SIG-M5 (cell line): ENCODE measurements at places on chromosomes 5 and 9.

DNA sequence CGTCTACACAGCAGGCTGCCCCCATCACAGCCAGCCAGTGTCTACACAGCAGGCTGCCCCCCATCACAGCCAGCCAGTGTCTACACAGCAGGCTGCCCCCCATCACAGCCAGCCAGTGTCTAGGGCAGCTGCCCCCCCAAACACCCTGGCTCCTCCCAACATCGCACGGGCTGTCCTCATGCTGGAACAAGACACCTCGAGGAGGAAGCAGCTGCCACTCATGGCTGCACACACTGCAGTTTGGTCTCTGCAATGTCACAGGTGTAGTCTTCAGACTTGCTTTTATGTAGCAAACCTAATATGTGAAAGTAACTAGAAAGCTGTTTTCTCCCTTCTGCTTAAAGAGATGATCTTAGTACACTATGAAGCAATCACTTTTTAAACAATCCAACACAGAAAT, 9.7 kb downstream of the LRRC14B start:
- no peak for DNase-seq

GRCh38 chr9:107922260-107922659, 432.7 kb upstream of the KLF4 start:
- no peak for DNase-seq

DNA sequence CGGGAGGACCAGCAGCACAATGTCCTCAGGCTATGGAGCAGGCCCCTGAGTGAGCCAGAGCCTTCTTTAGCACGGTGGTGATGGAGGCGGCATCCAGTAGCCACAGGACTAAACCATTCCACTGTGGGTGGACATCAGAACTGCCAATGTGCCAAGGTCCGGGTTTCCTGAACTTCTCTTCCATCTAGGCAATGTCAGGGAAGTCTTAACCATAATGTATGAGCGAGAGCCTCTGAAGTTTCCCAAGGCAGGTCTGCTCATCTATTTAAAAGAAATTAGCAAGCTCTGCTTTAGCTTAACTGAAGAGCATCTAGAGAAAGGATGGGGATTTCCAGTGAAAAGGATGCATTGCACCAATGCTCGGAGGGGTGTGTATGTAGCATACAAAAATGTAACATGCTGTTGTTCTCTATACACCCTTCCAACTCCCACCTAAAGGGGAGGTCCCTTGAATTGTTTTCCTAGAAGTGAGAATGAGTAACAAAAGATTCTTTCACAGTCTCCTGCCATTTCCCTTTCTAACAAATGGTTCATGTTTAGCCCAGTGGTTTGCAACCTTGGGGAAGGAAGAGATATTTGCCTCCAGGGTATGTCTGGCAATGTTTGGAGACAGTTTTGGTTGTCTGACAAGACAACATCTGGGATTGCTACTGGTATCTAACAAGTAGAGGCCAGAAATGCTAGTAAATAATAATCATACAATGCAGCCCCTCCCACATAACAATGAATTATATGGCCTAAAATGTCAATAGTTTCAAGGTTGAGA, 6.1 kb upstream of the RXFP3 start:
- DNase-seq: no peak

- no peak for DNase-seq
Observed at GRCh38 chr5:56405116-56405908, 172.2 kb upstream of the ANKRD55 start.

DNA sequence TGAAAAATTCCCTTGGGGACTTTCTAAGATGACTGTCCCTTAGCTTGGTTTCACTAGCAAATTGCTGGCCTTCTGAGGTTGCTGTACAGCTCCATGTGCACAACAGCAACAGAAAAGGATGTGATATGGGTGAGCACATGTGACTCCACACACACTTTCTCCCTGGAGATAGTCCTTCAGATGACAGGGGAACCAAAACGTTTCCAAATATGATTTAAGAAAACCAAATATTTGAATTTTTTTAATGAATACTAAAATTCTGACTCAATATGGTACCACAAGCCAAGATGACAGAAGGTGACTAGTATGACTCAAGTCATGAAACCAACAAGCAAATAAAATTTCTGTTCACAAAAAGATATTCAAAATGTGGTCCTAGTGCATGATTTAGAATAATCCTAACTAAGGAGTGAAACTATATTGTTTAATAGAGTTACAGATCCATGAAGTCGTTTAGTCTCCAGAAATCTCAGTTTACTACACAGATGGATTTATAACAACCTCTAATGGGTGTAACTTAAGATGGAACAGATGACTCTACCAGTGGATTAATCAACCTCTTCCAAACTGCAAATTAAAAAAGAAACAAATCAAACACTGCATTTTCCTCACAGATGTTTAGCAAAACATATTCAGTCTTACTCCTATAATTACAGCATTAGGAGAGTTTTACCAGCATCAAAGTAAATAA, 144.8 kb upstream of the PIK3R1 start:
- DNase-seq: no peak

GRCh38 chr5:131974622-131974955, 29.1 kb upstream of the MEIKIN start:
- DNase-seq: no peak

- no peak for DNase-seq
Observed at GRCh38 chr5:113133211-113133975, 156.8 kb downstream of the DCP2 start.

DNA sequence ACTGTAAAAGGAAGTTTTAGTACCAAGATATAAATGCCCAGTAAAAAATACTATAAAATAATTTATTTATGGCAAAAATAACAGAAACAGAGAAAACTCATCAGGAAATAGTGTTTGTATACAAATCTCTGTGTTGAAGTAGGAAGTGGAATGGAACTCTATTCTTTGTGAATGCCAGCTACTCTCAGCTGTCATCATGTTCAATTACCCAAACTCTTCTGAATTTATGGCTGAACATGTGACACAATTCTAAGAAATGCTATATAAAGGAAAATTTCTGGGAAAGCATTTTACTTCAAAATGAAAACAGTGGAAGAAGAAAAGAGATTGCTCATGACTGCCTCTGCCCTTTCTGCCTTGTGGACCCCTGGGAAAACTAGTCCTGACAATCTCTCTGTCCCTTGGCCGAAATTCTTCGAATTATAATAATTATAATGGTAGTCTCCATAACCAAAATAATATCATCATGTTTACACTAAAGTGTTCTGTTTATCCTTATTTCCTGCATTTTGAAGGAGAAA, 522.3 kb upstream of the ST8SIA4 start:
- DNase-seq: no peak

- DNase-seq: no peak
Observed at GRCh38 chr9:126475933-126476555, 137.7 kb upstream of the LMX1B start.

GRCh38 chr5:115084246-115084793, 85.4 kb downstream of the TRIM36 start:
- no peak for DNase-seq

GRCh38 chr9:70493029-70493428, 78.6 kb upstream of the KLF9 start:
- no peak for DNase-seq

- DNase-seq: no peak
Observed at GRCh38 chr5:133384903-133385302, 227.4 kb downstream of the FSTL4 start.

- no peak for DNase-seq
Observed at GRCh38 chr9:32606811-32607210, 28.7 kb downstream of the TAF1L start.

- DNase-seq: no peak
Observed at GRCh38 chr9:33040792-33041431, 15.8 kb downstream of the DNAJA1 start.

DNA sequence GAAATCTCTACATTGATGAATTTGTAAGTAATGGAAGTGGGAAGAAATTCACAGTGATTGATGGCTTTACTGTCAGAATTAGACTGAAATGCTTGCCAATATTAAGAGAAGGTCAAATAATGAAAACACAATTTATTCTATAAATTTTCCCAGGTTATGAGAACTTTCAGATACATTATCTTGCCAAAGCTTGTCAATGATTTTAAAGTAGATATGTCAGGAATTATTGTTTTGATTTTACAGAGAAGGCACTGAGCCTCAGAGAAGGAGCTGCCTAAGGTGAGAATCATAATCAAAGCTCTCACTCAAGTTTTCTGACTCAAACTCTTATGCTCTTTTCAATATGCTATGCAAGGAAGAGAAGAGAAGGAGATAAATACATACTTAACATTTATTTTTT, 564.0 kb upstream of the RGMB start:
- no peak for DNase-seq

DNA sequence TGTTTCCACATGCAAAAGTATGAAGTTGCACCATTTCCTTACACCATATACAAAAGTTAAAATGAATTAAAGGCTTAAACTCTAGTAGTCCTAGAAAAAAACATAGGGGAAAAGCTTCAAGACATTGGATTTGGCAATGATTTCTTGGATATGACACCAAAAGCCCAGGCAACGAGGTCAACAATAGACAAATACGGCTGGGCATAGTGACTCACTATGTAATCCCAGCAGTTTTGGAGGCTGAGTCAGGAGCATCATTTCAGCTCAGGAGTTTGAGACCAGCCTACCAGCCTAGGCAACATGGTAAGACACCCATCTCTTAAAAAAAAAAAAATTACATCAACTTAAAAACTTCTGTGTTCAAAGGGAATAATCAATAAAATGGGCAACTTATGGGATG, 30.9 kb upstream of the SREK1 start:
- no peak for DNase-seq

- DNase-seq: no peak
Observed at GRCh38 chr5:72074251-72074650, 33.0 kb upstream of the MAP1B start.

- DNase-seq: no peak
Observed at GRCh38 chr5:93589829-93590215, 6.8 kb downstream of the NR2F1 start.
